ENCODE measurements at places on chromosomes 4 and X.

DNA sequence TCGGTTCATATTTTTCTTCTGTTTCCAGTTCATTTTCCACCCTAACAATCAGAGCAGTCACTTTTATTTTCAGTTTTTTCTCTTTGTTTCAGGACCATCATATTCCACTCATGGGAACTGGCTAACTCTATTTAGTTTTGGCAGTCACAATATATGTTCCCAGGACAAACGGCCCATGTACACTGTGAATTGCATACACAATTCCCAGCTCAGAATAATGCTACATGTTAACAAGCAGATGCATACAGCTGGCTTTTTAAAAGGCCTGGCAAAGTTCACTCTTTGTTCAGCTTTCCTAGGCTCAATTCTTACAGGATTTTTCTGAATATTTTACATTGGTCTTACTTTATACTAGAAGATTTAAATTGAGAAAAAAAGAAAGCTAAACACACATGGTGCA, 224.9 kb downstream of the ANKRD50 start:
- DNase-seq: no peak

DNA sequence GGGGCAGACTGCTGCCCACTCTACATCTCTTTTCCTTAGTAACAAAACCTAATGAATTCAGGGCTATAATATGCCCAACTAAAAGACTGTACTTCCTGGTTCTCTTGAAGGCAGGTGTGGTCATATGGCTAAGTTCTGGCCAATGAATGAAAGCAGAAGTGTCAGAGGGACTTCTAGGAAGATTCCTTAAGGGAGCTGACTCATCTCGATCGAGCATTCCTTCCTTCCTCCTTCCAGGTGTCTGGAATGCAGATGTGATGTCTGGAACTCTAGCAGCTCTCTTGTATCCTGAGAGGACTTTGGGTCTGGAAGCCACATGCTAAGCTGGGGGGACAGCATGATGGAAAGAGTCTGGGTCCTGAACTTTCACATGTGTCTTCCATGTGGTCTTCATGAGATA, 116.2 kb upstream of the STX18 start:
- no peak for DNase-seq

- no peak for DNase-seq
Measured at GRCh38 chr4:39514888-39515401, 12.3 kb downstream of the UGDH start.

DNA sequence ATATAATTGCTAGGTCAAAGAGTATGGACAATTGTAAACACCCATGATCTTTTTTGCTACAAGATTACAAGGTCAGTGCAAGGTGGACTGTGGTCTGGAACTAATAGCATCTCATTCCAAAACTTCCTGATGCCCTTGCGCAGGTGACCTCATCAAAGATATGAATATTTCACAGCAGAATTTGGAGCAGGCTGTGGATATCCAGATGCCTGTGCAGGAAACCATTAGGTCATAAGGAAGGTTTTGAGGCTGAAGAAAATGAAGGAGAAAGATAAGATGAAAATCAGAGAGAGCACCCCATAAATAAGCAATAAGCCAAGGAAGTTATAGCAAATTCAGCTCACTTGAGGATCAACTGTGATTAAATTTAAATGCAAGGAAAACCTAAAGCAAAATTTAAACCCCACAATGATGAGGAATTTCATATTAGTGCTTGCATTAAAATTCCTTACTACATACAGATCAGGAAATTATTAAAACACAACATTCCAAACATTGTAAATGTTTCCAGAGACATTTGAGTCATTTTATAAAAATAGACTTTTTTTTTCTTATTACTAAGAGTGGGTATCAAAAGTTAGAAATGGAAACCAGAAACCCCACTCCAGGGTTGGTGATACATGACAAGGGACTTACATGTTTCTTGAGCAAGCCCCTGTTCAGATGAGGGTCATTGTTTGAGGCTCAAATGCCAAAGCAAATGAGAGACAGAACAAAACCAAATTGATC, 100.7 kb upstream of the FAM9C start:
- DNase-seq: no peak

DNA sequence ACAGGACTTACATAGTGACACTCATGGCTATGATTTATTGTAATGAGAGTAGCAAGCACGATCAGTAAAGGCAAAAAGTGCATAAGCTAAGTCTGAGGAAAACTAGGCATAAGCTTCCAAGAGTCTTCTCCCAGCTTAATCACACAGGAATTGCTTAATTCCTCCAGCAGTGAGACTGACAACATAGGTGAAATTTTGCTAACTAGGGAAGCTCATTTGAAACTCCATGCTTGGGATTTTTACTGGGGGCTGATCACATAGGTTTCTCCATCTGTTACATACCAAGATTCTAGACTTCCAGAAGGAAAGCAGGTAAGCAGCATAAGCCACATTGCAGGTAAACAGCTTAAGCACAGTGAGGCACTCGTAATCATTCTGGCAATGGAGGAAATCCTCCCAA, 71.8 kb upstream of the FHDC1 start:
- no peak for DNase-seq

DNA sequence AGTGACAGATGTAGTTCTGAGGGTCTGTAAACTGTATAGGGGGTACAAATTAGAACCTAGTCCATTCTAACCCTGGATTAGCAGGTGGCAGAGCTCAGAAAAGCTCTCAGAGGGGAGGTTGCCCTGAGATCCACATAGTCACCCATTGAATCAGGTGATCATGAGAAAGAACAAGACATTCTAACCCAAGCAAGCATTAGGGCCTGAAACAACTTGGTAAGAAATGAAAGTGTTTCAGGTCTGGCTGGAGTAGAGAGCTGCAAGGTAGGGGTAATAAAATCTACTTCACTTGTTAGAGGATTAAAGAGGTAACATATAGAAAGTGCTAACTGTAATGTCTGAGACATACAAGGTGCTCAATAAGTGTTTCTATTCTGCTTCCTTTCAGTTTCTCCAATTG, 8.8 kb upstream of the BMP2K start:
- DNase-seq: no peak

GRCh38 chrX:74890676-74891430, 34.4 kb downstream of the NEXMIF start:
- DNase-seq: no peak

DNA sequence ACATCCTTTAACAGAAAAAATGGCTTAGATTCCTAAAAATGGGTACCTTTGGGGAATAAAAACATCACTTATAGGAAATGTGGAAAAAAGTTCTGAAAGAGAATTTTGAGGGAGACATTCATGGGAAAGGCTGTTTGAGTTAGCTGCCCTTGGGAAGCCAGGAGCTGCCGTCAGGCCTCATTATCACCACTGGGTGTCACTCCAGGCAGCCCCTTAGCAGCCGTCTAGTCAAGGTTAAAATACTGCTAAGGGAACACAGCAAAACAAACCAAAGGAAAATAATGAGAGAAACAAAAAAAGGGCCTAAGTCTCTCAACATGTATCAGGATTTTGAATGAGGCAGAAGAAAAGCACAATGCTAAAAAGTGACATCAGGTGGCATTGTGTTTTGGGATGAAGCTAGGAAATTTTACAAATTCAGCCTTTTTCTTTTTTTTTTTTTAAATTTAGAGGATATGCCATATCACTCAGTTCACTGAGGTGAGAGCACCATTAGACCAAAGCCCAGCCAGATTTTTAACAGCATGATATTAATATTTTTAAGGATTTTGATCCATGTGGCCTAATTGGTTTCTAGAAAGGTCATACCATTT, 235.3 kb downstream of the GPAT3 start:
- DNase-seq: peak; percentile 29

DNA sequence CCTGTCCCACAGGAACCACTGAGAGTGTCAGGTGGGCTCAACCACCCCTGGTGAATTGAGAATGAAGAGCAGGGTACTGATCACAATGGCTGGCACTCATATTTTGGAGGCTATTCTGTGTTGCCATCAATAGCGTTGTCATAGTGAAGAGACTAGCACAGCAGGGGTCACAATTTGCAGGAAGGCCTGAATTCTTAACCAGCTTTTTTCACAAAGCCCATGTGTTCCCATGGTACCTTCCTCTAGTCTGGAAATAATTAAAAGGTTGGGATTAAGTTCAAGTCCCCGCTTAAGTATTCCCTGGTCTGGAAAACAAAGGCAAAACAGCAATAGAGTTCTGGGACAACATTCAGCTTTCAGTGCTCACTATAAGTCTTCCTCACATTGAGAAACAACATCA, 1051.7 kb downstream of the C4orf33 start:
- DNase-seq: no peak
